ENCODE measurements at places on chromosomes 7 and 10.

DNA sequence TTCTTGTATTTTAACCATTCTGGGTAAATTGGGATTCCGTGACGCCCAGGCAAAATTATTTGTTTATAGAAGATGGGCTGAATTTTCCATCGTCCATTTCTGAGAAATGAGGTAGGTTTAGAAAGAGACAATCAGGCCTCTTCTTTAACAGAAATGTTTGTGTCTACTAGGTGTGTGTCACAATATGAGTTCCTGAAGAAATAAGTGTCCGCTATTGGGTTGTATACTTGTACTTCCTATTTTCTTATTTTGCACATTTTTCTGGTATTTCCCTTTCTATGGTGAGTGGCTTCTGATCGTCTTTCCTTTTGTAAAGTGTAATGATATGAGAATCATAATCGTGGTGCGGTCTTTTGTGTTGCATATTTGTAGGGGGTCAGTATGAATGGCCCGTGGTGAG lies 83.9 kb downstream of the TCF7L2 start:
- DNase-seq, result no peak

DNA sequence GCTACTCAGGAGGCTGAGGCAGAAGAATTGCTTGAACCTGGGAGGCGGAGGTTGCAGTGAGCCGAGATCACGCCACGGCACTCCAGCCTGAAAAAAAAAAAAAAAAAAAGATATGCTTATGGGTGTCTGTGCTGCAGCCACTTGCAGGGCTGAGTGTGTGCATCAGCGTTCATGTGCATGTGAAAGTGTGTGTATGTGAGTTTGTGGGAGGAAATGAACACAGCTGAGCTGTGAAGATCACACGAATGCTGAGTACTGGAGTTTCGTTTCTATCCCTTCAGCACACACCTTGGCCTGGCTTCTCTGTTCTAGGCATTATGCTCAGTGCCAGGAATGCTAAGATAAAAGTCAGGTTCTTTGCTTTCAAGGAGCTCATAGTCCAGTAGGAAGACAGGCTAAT lies 12.0 kb upstream of the SVOPL start:
- DNase-seq, result no peak

GRCh38 chr7:122352454-122352853 lies 47.9 kb upstream of the FEZF1 start:
- DNase-seq, result no peak

DNA sequence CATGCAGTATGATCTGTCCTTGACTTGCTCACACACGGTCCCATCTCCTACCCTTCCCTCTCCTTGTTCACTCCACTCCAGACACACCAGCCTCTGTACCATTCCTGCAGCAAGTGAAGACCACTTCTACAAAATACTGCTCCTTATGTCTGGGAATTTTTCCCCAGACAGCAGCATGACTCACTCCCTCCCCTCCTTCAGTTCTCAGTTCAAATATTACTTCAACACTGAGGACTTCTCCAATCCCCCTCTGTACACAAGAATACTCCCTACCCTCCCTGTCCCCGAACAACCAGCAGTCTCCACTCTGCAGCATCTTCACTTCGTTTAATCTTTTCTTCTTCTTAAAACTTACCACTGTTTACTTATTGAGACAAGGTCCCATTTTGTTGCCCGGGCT lies 474.0 kb downstream of the GPAM start:
- DNase-seq, result no peak

DNA sequence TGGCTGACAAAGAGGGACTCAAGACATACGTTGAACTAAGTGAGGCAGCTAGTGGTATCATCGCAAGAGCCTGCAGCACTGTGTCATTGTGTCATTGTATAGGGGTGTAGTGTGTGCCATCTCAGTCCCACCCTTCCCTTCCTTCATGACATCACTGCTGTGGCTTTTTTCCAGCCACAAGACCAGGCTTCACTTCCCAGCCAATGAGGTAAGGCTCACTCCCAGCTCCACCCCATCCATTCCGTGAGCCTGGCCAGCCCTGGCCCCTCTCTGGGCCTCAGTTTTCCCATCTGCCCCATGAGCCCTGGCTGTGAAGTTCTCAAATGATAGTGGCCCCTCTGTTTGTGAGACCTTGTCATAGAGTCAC lies 134.3 kb upstream of the ZMIZ1 start:
- no peak for DNase-seq

GRCh38 chr10:29648114-29648982 lies 13.6 kb upstream of the SVIL start:
- DNase-seq, result no peak

DNA sequence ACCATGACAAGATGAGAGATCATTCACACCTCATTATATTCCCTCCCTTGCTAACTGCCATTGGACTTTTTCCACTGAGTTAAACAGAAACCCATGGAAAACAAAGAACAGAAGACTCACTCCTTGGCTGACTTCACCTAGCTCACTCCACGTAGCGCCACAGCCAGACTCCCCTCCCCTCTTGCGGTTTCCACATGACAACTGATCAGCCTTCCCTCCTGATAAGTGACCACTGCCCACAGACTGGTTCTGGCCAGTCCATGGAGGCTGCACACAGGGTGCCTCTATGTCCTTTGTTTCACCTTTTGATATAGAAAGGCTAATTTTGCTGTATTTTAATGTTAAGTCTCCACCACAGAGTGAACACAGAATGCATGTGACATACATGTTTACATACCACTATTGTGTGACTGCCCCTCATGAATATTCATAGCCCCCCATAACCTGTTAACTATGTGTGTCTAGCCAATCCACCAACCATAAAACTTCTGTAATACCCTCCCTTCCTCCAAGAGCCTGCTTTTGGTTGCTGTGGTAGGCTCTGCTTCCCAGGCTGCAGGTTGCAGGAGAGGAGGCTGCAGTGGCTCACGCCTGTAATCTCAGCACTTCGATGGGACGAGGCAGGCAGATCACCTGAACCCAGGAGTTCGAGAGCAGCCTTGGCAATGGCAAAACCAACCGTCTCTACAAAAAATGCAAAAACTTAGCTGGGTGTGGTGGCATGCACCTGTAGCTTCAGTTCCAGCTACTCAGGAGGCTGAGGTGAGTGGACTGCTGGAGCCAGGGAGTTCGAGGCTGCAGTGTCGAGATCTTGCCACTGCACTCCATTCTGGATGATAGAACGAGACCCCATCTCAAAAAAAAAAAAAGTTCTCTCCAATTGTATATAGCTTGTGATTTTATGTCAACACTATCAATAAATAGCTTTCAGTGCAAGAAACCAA lies 10.0 kb upstream of the IFIT5 start:
- no peak for DNase-seq

- no peak for DNase-seq
Measured at GRCh38 chr7:132118641-132119040, 457.6 kb downstream of the PLXNA4 start.

- no peak for DNase-seq
Measured at GRCh38 chr7:46671108-46671769, 750.2 kb upstream of the IGFBP3 start.

DNA sequence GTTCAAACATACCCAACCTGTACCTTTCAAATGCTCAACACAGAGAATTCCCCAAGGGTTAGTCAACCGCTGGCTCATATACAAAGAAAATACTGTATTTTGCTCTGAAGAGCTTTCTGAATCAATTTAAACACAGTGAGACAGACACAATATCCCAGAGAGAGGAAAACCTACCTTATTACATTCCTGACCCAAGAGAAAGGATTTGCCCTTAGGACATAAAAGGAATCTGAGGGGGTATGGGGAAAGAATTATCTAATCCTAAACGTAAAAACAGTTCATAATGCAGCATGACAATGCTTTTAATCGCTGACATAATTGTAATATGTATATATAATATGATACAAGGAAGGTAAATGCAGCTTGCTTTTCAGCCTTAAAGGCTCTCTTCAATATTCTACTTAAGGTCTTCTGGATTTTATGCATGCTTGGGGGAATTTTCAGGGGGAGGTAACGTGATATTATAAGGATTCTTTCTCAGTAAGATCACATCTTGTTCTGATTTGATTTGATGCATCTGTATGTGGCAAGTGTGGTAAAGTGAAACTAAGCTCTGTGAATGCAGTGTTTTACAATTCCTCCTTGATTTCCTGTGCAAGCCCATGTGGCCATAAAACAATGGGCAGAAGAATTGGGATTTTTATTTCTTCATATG lies 240.5 kb downstream of the GLI3 start:
- no peak for DNase-seq

Data from 8988T (cell line).